ENCODE measurements at places on chromosomes 7 and 10.

DNA sequence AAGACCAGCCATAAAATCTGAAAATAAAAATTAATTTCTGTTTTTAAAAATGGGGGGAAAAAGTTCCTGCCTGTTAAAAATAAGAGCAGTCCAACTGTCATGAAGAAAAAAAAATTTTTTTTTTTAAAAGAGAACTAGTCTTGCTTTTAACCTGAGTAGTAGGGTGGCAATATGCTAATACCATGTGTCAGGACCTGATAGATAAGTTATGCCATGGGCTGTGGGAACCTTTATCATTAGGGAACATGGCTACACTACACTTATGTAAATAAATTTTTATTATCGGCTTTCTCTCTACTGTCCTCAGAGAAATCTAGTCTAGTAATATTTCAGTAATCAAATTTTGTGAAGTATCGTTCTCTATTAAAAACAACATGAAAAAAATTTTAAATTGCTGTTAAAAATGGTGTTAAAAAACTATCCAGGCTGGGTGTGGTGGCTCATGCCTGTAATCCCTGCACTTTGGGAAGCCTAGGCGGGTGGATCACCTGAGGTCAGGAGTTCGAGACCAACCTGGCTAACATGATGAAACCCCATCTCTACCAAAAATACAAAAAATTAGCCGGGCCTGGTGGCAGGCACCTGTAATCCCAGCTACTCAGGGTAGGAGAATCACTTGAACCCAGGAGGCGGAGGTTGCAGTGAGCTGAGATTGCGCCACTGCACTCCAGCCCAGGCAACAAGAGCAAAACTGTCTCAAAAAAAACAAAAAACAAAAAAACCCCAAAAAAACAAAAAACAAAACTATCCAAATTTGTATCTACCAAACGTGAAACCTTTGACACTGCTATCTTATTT is 20.7 kb downstream of the NT5C3A start:
- DNase-seq = no peak

DNA sequence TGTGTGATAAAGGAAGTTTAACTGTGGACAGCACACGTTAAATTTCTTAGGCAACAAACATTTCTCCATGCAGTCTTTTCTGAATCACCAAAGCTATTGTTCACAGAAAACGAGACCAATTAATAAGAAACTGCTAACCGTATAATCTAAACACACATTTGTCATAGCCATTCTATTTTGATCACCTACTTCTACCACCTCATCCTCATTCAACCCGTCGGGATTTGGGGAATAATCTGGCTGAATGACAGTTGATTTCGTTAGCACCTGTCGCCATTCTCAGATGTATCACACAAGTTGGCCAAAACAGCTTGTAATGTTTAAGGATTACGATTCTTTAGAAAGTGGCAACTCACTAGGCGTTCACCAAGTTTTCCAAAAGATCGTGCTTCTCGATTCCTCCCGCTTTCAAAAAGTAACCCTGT is 1.2 kb downstream of the EZH2 start:
- peak; percentile 29 for DNase-seq

GRCh38 chr10:132886211-132887099 is 55.9 kb downstream of the CFAP46 start:
- DNase-seq = no peak

- peak; percentile 81 for DNase-seq
Measured at GRCh38 chr10:47164126-47164799, 135.7 kb upstream of the GDF10 start.

GRCh38 chr7:94022550-94022949 is 18.4 kb upstream of the BET1 start:
- peak; percentile 52 for DNase-seq

DNA sequence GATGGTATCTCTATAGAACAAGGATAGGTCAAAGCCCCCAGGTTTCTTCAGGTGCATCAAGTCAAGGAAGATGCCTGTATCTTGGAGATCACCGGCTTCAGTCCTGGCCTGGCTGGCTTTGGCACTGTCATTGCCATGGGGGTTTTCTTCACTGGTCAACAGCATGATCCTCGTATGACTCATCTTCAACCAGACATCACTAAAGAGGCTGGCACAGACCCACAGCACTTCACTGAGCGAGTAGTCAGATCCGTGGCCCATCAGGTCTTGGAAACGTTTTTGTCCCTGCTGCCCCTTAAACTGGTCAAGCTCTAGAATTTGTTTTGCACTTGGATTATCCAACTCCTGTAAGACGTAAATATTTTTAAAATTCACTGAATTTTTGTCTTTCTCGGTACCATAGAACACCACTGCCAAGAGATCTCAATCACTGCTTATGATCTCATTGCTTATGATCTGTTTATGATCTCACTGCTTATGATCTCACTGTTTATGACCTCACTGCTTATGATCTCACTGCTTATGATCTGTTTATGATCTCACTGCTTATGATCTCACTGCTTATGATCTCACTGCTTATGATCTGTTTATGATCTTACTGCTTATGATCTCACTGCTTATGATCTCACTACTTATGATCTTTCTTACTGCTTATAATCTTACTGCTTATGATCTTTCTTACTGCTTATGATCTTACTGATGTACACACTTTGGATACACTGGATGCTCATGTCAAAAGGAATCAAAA is 135.2 kb downstream of the CYP26A1 start:
- DNase-seq = peak; percentile 27

- DNase-seq = no peak
Measured at GRCh38 chr10:30034433-30035137, 24.8 kb downstream of the JCAD start.

DNA sequence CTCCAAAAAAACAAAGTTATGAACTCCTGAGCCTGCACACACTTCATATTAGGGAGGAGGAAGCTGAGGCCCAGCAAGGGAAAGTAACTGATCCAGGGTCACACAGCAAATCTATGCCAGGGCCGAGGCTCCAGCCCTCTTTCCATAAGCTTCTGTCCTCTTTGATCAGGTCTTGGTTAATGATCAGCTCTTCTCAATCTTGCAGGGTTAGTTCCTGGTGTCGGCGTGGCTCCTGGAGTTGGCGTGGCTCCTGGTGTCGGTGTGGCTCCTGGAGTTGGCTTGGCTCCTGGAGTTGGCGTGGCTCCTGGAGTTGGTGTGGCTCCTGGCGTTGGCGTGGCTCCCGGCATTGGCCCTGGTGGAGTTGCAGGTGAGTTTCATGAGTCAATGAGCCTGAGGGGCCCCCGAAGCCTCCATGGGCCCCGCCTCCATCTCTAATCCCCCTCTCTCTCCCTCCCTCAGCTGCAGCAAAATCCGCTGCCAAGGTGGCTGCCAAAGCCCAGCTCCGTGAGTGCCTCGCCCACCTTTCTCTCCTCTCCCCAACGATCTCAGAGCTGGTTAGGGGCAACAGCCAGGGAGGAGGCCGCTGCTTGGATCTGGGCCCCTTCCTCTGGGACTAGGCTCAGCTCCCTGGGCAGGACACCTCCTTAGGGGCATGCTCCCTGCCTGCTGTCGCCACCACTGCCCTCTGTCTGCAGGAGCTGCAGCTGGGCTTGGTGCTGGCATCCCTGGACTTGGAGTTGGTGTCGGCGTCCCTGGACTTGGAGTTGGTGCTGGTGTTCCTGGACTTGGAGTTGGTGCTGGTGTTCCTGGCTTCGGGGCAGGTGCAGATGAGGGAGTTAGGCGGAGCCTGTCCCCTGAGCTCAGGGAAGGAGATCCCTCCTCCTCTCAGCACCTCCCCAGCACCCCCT is 23.7 kb upstream of the LIMK1 start:
- DNase-seq = peak; percentile 68

DNA sequence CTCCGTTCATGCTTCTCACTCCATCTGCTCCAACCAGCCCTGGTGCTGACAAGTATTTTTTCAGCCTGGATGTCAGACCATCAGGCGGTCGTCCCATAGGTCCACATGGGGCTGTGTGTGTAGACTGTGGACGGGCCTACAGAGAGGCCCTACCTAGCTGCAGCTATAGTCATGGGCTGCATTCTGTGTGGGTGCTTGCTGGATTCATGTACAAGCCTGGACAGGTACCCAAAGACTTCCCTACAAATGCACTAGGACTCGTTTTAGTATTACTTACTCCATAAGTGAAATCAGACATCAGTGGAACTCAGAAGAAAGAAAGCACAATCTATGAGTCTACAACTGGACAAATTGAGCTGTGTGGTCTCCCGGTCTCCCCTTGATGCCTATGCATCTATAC is 146.8 kb downstream of the PKD1L1 start:
- DNase-seq = peak; percentile 71

GRCh38 chr10:103551619-103552602 is 58.4 kb downstream of the NEURL1 start:
- DNase-seq = no peak

DNA sequence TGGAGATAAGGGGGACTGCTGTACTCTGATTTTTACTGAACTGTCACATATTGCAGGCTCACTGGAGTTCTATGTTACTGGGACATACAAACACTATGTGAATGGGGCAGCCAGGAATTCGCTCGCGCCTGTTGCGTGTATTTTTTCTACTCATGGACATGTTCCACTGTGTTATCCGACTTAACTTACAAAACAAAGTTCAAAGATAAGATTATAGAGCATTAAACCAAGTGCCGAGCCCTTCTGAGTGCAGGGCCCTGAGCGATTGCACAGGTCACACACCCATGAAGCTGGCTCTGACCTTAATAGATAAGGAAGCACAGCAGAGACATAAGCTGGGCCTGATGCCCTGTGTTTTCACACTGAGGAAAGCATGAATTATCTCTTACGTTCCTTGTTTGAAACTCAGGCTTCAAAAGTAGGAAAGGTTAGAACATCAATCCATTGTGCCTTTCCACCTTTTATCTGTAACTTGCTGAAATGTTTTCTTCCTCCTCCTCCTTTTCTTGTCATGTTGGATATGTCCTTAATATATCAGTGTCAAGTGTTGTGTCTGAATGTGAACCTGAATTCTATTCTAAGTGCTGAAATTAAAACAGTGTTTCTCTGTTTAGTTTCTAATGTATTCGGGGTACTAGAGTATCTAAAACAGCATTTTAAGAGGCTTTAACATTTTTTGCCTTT is 273.8 kb downstream of the AUTS2 start:
- no peak for DNase-seq

DNA sequence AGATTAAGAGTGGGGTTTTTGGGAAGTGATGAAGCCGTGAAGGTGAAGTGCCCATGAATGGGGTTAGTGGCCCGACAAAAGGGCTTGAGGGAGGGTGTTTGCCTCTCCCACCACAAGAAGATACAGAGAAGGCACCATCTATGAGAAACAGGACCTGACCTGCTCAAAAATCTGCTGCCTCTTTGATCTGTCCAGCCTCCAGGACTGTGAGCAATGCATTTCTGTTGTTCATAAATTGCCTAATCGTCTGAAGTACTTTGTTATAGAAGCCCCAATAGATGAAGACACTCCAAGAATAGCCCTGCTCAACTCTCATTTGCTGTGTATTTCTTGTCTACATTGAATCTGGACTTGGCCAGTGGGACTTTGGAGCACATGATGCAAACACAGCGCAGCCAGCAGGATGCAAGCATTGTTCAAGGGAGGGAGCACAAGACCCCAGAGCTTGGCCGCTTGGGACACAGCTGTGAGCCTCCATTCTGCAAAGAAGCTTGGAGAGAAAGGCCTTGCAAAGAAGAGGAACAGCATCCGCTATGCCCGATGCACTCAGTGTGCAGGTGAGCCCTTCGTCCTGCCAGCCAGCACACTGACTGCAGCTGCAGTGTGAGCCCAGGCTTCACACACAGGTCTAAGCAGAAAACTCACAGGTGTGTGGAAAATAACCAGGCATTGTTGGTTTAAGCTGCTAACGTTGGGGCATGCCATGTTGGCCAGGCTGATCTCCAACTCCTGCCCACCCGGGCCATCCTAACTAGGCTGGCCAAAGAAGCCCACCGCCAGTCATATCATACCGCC is 73.2 kb upstream of the KLF6 start:
- DNase-seq = peak; percentile 69

DNA sequence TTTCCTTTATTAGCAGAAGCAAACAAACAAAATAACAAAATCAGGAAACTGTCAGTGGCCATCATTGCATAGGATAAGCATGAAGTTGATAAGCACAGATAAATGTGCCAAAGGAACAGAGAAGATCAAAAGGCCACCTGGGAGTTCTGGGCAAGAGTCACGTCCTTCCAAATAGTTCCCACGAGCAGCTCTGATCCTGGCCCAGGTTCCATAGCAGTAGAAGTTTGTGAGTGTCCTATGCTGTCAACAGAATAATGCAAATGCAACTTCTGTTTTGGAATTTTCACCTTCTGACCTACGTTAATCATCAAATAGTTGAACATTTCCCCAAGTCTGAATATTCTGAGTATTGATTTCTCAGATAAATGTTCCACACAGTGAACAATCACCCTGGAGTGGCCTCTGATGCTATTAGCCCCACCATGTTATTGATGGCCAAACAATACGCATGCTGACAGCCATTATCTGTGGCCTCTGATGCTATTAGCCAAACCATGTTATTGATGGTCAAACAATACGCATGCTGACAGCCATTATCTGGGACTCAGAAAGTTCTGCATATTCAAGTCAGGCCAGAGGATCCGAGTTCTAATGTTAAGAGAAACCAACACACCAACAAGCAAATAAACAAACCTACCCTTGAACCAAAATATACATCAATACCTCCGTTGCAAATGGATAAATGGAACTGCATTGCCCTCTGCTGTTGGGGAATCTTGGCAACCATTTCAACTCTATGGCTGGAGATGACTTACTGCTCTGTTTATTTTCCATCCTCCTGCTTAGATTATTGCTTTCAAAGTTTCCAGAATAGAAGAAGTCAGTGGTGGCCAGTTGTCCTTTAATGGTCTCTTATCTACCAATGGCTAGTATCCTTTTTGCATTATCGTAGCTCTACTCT is 63.3 kb downstream of the MRC1 start:
- peak; percentile 8 for DNase-seq

GRCh38 chr10:69647126-69647525 is 17.1 kb downstream of the FAM241B start:
- DNase-seq = no peak

DNA sequence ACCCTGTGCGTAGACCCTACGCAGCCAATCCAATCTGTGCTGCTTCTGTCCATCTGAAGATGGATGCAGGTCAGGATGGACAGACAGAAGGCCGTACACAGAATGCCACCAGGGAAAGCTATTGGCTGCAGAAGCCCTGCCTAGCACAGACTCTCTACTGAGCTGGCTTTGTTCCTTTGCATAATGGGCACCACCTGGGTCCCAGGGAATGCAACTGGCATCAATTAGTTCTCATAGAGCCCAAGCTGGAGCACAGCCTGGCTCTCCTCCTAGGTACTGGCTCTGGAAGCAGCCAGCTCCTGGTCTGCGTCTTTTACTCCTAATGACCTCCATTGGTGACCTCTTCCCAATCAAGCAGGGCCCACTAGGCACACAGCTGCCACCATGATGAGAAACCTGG is 26.8 kb upstream of the CACUL1 start:
- DNase-seq = no peak

GRCh38 chr10:72320676-72321247 is 34.0 kb downstream of the DNAJB12 start:
- peak; percentile 100 for DNase-seq

- DNase-seq = no peak
Measured at GRCh38 chr7:139382439-139382838, 22.7 kb downstream of the LUC7L2 start.
